Activated T-cell treated with anti-CD3 and anti-CD28 coated beads, Interleukin-2, amount 50 U/mL, for 72 hours (primary cell): ENCODE measurements at places on chromosomes 1 and 21.

GRCh38 chr1:95093296-95093695 lies 20.5 kb upstream of the ALG14 start:
- no peak for DNase-seq

DNA sequence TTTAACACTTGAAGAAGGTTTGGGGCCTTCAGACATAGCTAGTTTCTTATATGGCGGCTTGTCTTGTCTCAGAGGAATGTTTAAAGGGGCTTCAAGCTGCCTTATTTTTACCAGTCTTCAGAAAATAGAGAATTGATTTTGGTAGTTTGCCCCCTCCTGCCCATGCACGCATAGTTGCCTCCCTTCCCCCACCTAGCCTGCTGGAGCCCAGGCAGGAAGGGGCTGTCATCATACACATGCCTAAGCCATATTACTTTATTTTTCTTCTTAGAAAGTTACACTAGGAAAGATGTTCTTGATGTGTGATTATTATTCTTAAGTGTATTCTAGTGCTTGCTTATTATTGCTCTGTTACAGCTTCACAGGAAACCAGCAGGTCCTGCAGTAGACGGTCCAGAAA lies 18.3 kb downstream of the PBX1 start:
- no peak for DNase-seq

- DNase-seq, result no peak
These were observed 142.1 kb downstream of the MRPS6 start for GRCh38 chr21:34215501-34215900.

- DNase-seq, result no peak
These were observed 639.7 kb upstream of the USP24 start for GRCh38 chr1:55854911-55855310.

DNA sequence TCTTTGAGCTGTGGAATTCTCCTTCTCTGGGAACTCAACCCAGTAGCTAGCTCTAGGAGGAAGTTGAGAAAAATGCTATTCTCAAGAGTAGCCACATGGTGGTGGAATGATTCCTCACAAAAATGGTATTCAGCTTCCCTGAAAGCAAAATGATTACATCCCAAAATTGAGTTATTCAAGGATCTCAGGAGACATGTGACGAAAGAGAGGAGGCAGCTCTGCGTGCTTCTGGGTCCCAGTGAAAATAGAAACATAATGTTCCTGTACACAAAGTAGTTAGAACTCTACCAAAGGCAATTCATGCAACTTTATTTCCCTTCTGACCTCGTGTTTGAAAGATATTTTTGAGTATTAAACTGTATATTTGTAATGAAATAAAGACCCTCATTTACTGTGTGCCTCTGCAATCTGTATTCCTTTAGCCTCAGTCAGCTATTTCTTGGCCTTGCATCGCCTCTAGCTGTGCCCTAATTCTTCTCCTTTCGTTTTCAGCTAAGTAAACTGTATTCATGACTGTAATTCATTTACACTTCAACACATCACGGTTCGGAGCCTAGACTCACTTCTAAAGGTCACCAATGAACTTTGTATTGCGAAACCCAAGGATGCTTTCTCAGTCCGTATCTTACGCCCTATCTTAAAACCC lies 167.3 kb downstream of the FASLG start:
- DNase-seq, result no peak

DNA sequence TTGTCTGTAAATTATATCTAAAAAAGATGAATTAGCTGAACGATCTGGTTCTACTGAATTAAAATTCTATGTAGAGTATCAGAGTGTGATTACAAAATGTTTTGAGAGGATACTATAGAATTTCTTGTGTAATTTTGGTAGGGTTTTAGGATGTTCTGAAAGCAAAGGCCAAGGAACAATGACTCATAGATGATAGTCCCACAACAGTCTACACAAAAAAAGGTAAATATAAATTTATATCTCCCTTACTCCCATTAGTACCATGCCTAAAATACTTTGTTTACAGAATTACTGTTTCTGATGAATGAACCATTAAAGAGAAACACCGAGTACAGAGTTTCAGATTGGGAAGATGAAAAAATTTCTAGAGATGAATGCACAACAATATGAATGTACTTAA lies 9.5 kb downstream of the EDEM3 start:
- no peak for DNase-seq

DNA sequence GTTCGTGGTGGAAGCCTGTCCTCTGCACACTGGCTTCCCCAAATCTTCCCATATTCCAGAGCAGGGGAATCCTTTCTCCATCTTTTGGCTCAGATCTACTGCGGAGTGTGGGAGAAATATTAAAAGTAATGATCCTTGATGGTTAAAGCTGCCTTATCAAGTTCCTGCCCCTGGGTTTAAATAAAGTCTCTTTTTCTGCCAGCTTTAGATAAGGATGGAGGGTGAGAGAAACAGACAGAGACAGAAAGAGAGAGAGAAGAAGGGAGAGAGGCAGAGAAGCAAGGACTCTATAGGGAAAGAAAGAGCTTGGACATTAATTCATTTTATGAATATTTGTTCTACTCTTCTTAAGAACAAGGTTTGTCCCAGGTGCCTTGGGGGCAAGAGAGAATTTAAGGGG lies 98.0 kb downstream of the KCNJ15 start:
- DNase-seq, result no peak

- no peak for DNase-seq
These were observed 72.5 kb downstream of the ENAH start for GRCh38 chr1:225580238-225581099.

DNA sequence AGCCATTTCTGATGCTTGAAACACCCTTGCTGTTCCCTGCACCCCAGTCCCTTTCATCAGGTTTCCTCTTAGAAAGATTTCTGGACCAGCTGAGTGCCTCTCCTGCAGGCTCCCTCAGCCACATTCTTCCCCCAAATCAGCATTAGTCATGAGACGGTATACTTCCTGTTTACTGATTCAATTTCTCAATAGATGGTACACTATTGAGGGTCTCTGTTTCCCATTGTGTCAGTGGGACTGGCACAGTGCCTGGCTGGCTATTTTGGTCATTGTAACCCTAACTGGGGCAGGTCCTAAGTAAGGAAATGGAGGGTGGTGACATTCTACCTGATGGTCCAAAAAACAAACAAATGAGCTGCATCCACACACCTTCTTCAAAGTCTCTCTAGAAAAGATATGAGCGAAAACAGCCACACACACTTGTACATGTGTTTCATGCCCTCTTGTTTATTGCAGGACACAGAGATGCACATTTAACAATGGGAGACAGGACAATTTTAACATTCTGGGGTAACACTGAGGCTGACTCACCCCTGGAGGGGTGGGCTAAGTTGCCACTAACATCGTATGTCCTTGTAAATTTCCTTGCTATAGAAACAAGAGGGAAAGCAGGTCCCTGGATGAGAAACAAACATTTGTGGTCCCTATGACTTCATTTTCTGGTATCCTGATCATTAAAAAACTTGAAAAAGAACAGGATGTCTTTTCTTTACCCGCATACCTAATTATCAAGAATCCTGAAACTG lies 77.5 kb downstream of the RRAGC start:
- no peak for DNase-seq

- DNase-seq, result no peak
These were observed 17.5 kb downstream of the RHOU start for GRCh38 chr1:228752675-228753265.

DNA sequence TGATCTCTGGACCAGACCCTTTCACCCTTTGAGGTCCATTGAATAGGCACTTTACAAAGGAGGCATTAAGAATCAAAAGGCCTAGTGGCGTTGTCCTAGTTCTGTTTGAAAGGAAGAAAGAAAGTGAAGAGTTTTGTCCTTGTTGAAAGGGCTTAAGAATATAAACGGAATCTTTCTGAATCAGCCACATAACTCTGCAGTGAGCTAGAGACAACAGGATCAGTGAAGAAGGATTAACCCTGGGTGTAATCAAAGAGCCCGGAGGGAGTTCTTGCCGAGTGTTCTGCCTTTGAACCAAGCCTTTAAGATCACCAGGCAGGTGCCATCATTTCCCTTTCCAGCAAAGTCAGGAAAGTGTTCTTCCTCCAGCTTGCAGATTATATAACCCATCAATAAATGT lies 54.8 kb upstream of the CNTN2 start:
- no peak for DNase-seq

- no peak for DNase-seq
These were observed 60.7 kb downstream of the SH3GLB1 start for GRCh38 chr1:86765073-86765472.

GRCh38 chr1:18944810-18945209 lies 11.7 kb downstream of the IFFO2 start:
- DNase-seq, result no peak

DNA sequence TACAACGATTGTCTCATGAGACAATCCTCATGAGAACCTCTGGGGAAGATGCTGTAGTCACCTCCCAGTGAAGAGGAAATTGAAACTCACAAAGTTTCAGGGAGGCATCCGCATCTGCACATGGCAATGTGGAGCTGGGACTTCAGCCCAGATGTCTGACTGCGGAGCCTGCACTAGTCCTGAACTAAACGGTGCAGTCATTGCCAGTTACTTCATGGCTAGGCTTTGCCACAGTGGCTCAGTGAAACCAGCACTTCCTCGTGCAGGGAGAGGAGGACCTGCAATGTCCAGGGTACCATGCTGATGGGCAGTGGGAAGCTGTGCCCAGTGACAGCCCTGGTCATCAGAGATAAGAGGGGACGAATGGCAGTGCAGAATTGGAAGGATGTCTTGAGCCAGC lies 40.7 kb upstream of the ETS2 start:
- DNase-seq, result no peak

DNA sequence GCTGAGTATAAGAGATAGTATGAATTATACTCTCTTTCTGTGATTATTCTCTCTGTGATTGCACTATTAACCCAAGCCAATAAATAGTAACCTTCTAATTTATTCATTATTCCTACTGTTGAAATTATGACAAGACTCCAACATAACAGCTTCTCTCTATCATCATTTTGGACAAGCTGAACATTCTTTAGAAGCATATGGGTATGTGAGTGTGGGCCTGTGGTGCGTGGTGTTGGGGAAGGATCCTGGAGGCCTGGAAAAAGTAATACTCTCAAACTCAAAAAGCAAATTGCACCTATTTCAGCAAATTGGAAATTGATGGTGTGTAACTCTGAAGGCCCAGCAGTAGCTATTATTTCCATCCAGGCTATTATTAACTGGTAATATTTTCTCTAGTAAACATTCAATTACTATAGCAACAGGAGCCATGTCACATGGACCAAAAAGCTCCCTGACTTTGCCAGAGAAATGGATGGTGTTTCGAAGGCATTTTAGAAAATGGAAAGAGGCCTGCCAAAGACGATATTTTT lies 502.8 kb downstream of the LTN1 start:
- no peak for DNase-seq

DNA sequence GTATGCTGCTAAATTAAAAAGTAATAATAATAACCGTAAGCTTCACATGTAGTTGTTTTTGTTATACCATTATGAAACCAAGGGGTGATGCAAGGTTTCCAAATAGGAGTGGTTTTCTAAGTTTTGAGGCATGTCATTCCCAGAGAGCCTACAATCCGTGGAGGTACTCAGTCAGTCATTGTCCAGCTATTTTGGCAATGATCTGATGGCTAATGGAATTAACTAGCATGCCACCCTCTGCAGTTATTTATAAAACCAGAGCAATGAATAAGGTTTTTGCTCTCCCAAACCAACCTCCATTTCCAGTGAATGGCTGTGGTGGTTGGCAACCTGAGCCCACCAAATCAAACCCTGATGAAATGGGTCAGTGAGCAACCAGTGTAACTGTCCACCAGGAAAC lies 106.4 kb downstream of the TBX15 start:
- DNase-seq, result no peak

- DNase-seq, result no peak
These were observed 241.3 kb downstream of the PRDM2 start for GRCh38 chr1:13941315-13941714.

GRCh38 chr1:195604287-195604686 lies 1004.0 kb downstream of the KCNT2 start:
- no peak for DNase-seq

DNA sequence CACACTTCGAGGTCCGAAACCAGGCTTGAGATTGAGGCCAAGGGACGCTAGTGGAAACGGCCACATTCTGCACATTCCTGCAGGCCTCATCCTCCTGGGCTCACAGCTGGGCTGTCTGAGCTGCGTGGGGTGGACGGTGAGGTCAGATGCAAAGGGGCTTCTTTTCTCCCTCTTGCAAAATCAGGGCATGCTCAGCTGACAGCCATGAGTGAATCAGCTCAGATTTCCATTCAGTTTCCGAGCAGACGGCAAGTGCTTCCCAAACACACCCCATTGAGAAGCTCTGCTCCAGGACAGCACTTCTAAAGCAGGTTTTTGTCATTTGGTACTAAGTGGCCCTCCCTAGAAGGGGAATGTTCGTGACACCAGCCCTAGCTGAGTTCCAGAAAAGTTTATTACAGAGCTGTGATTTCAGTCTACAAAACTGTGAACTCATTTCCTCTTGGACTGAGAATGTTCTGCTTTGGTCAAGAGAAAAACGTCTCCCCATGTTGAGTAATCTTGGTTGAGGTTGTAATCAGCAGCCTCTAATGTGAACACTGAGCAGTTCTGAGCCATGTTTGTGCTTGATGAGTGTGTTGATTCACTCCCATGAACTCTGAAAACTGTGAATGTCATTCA lies 10.0 kb downstream of the PDPN start:
- no peak for DNase-seq
